ENCODE measurements at places on chromosomes 16 and 17. TPM values are rescaled to one million over a fixed set of nuclear protein-coding genes. Genes with fewer than 3 reads are reported as not detected.

DNA sequence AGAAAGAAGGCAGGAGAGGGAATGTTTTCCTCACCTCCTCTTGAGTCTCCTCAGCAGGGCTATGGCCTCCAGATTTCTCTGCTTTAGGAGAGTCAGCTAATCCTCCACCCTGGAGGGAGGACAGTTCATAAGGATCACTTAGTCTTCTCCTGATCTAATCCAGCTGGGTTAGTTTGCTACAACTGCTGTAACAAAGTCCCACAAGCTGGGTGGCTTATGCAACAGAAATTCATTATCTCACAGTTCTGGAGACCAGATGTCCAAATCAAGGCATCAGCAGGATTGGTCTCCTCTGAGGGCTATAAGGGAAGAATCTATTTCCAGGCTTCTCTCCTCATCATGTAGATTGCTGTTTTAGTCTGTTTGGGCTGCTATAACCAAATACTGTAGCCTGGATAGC is 40.6 kb upstream of the XYLT1 start:
- no peak for DNase-seq

NT5C3B gene
- 118 TPM for polyA plus RNA-seq

DNA sequence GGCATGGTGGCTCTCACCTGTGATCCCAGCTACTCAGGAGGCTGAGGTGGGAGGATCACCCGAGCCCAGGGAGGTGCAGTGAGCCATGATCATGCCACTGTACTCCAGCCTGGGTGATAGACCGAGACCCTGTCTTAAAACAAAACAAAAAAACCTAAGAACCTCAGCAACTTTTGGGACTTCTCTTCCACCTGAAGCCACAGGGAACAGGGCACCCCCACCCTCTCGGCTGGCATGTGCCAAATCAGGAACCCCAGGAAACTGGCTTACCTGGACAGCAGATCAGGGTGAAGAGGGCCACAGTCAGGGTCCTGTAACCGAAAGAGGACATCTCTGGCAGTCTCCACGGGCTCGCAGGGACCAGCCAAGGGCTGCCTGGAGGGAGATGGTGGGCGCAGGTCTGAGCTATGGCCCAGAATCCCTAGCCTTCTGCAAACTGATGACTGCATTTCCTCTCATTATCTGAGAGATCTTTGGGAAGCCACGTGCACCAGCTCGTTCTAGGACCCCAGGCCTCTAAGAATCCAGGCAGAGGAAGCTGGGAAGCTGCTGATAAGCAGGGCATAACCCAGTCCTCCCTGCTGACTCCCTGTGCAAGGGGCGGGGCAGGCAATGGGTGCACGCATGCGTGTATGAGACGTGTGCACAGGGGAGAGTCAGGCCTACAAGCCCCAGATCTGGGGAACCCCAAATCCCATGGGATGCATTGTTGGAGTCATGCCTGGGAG is 8.4 kb downstream of the PRR29 start:
- no peak for DNase-seq

- DNase-seq: no peak
Measured at GRCh38 chr17:74868251-74868907, 4.4 kb downstream of the FDXR start.

- DNase-seq: no peak
Measured at GRCh38 chr17:78751447-78752161, 30.5 kb downstream of the CYTH1 start.

GRCh38 chr17:49932138-49932723 is 36.8 kb upstream of the DLX4 start:
- DNase-seq: no peak

DNA sequence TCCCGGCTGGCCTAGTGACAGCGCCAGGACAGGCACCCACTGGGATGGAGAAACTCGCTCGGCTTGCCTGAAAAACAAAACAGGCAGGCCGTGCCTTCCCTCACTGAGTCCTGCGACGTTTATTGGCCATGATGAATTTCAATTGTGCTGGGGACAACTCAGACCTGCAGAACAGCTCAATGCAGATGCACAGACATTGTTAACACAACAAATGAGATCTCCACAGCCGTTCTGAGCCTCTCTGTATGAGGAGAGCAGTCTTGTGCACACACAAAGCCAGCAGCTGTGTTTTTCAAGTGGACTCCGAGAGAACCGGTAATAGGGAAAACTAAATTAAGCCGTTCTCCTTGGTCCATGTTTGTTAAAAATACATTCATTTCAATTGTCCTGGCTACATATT is 15.9 kb downstream of the SHISA6 start:
- no peak for DNase-seq

- peak; percentile 45 for DNase-seq
Measured at GRCh38 chr16:67339453-67339852, 12.8 kb downstream of the LRRC36 start.

GRCh38 chr16:48361540-48362144 is 23.6 kb downstream of the SIAH1 start:
- DNase-seq: no peak

DNA sequence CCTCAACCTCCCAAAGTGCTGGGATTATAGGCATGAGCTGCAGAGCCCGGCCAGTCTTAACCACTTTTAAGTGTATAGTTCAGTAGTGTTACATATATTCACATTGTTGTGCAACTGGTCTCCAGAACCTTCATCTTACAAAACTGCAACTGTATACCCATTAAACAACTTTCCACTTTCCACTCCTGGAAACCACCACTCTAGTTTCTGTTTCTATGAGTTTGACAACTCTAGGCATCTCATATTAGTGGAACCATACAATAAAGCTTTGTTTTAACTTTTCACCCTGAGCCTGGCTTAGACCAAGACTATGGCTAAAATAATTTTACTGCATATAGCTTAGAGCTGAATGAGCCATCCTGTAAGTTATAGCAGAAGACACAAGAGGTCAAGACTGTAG is 108.0 kb upstream of the GOT2 start:
- no peak for DNase-seq

- DNase-seq: no peak
Measured at GRCh38 chr17:29140631-29141513, 39.3 kb downstream of the MYO18A start.

ARL5C gene
- not detected for polyA plus RNA-seq

DNA sequence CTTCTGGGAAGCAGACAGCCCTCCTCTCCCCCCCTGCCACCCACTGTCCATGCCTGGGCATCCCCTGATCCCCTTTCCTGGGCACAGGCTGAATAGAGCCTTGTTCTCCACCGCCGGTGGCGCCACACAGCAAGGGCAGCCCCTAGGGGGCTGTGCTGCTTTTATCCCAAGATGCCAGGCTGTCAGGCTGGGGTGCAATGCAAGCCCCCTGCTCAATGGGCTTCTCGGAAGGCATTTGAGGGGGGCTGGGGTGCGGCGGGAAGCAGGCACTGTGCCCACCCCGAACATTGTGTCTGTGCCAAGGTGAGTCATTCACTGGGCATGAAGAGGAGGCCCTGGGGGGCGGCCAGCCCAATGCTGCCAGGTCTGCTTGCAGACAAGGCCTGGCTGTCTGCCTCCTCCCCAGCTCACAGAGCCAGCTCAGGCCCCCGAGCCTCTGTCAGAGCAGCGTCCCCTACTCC is 1.5 kb upstream of the GFAP start:
- DNase-seq: no peak

- no peak for DNase-seq
Measured at GRCh38 chr17:48629411-48629759, 3.2 kb upstream of the HOXB9 start.

GRCh38 chr17:42458497-42459255 is at the start of gene ATP6V0A1:
ATP6V0A1 (plus strand) TSS chr17:42458878; CDS start chr17:42460895, 2,017 bp downstream.
- DNase-seq: peak; percentile 95

DNA sequence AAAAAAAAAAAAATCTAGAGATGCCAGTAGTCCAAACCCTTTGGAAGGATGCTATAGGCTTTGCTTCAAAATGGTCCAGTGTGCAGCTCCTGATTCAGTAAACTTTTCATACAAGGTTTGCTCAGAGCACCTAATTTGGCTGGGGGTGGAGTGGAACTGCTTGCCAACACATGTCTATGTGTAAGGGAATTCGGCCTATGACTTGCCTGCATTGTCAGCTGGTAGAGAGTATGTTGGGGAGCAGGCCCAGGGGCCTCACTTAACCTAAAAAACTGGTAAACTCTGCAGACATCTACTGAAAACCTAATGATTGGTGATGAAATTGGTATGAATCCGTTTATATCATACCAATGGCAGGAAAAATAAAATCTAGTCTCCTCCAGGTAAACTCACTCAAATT is 1.5 kb upstream of the MFSD6L start:
- no peak for DNase-seq

MLX gene
- 46.3 TPM for polyA plus RNA-seq

DNA sequence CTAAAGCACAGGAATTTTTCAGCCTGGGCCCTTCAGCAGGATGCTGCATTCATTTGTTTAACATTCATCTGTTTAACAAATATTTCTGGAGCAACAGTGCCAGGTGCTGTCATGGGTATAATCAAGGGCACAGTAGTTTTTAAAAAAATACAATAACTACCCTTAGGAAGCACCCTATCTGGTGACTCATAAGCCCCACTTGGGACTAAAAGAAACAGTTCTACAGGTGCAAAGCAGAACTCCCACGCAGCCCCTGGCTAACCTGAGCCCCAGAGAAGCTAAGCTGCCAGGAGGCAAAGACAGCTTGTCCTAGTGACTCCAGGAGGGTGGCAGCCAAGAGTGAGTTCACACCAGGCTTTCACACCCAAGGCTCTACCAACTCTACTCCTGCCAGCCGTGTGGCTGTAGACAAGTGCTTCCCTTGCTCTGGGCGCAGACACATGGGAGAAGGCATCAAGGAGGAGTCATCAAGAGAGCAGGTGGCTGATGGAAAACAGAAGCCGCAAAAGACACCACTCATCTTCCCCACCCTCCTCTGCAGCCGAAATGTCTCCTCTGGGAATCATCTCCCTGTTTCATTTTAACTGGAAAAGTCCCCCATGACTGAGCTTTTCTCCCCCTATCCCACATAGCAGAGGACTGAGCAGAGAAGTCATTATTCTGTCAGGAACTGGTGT is 14.4 kb downstream of the CUEDC1 start:
- no peak for DNase-seq

GRCh38 chr17:32117399-32117798 is 24.9 kb upstream of the RHOT1 start:
- DNase-seq: no peak

GRCh38 chr17:16325964-16326363 is 27.3 kb downstream of the CENPV start:
- no peak for DNase-seq

DNA sequence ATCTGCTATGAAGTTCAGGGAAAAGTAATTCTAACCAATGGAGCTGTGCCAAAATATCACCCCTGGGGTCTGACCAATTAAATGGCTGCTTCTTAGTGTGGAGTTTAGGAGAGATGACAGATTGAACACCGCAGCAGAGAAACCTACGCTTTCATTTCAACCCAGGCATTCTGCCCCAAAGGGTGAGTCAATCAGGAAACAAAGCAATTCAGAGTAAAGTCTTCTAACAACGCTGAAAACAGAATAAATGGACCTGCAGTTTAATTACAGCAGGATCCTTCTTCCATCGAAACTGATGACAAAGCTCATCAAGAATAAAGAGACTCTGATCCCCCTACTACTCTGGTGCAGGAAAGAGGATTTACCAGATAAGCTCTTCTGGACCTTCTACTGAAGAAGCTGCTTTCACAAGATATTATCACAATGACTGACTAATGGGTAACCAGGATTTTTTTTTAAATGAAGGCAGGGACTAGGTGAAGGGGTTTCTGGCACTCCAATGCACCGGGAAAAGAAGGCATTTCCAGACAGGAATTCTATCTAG is 16.7 kb downstream of the RFFL start:
- DNase-seq: no peak

DNA sequence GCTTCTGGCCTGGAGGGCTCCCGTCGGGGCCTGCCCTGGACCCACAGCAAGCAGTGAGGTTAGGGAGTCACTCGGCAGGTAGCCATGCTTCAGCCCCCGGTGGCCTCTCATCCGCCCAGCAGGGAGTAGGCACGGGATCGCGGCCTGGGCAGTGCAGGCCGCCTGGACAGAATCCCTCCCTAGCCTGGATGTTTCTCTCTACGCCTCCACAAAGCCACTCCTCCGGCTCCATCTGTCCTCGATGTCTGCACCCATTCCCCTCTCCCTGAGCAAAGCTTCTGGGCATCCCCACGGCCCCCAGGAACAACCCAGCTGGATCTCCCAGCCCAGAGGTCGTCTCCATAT is 145.2 kb downstream of the RBFOX3 start:
- DNase-seq: no peak

CDYL2 gene
- 0.05 TPM for polyA plus RNA-seq

TVP23A gene
- polyA plus RNA-seq: 0.03 TPM

ST6GALNAC1 gene
- polyA plus RNA-seq: 0.27 TPM

DNA sequence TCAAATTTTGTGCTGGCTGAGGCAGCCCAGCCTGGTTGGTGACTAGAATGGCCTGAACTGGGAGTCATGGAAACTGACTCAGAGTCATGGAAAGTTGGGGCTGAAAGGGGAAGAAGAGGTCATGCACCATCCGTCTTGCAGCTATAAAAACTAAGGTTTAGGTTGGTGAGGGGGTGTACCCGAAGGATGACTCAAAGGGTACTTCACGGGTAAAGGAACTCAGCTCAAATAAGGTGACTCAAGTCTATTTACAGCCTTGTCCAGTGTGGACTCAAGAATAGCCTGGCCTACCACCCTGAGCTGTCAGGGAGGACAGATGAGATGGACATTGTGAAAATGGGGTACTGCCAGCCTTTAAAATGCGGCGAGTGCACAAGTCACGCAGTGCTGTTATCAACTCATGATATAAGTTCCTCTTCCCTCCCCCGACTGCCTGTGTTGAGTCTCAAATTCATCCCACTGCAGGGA is 18.6 kb downstream of the CD300LB start:
- DNase-seq: peak; percentile 15

RNU2-1 gene
- not detected for polyA plus RNA-seq

DNA sequence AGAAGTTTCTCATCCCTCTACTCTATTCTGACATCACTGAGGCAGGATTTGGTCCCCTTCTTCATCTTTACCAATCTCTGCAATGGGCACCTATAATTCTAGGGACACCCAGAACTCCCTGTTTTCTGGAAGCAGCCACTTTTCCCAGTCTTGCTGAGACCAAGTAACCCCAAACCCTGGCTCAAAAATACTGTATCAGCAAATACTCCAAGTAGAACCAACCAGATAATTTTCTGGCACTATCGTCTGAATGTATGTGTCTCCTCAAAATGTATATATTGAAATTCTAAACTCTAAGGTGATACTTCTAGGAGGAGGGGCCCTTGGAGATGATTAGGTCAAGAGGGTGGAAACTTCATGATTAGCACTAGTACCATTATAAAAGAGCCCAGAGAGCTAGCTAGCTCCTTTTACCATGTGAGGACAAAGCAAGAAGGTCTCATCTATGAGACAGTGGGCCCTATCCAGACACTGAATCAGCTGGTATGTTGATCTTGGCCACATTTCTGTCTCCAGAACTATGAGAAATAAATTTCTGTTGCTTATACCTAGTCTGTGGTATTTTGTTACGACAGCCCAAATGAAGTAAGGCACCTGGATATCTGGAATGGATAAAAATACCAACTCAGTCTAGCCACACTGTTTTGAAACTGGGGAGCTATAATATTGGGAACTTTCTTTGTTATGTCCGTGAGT is 464.4 kb downstream of the CDH11 start:
- DNase-seq: no peak

- DNase-seq: no peak
Measured at GRCh38 chr16:83247767-83248372, 559.9 kb upstream of the HSBP1 start.
